ENCODE measurements at places on chromosomes 2 and 18.

GRCh38 chr2:85327160-85327821 lies 498 bp downstream of the TGOLN2 start:
- peak; percentile 68 for DNase-seq

GRCh38 chr2:59932341-59932740 lies 621.1 kb downstream of the BCL11A start:
- DNase-seq: peak; percentile 23

GRCh38 chr2:13474538-13474937 lies 757.8 kb downstream of the TRIB2 start:
- DNase-seq: no peak

DNA sequence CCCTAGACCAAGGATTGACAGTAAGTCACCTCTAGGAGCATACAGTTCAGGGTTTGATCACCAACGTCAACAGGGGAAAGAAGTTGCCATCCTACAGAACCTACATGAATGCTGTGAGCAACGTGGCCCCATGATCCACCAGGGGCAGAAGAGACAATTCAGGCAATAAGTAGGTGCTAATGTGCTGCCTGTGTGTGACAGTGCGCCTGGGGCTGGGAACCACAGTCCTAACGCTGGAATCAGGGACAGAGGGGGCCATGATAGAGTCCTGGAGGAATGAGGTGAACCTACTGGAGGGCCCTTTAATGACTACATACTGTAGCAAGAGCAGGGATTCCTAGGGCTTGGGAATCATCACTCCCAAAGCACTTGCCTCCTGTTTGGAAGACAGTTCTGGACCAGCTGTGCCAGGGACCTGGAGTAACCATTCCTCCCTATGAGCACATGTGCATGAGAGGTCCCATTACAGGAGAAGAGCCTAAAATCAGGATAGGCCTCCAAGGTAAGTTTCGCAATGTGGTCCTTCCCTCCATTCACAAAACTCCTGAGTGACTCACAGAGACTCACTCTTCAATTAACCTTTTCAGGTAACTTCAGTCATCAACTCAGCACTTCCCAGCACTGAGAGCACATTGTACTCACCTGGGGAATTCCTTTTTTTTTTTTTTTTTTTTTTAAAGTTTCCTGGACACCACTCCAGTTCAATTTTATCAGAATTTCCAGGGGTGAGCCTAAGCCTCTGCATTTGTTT lies 214.0 kb downstream of the TMEM163 start:
- DNase-seq: no peak

- DNase-seq: no peak
Measured at GRCh38 chr2:205024822-205025518, 479.7 kb downstream of the PARD3B start.

GRCh38 chr2:112958428-112959108 lies 19.2 kb upstream of the IL36G start:
- peak; percentile 81 for DNase-seq

GRCh38 chr2:128379021-128380015 lies 60.6 kb upstream of the HS6ST1 start:
- peak; percentile 64 for DNase-seq

- no peak for DNase-seq
Measured at GRCh38 chr2:231342061-231342711, 53.3 kb upstream of the B3GNT7 start.

DNA sequence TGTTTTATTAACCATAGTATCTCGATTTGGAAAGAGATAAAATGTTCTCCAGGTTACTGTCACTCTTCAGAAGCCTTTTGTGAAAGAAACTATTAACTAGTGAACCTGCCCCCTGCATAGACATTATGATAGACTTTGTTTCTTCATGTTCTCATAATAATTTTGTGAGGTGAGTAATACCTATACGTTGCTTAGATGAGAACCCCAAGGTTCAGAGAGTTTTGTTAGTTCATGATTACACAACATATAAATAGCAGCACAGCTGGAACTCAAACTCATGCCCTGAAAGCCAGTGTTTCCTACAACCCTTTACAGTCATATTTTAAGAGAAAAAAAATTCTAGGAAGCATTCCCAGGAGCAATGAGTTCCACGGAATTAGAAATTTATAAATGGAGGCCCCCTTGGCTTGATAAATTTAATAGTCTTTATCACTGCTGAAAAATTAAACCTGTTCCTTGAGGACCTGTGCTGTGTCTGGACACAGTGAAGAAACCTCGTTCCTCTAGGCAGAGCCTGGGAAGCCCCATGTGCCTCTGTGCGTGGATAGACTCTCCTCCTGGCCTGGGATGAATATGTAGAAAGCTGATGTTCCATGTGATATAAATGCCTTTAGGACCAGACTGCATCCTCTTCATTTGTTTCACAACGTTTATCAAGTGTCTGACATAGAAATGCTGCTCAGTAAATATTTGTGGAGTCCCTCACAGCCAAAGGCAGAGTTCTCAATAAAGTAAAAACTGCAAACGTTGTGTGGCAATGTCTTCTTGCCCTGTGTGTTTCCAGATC lies 1257.0 kb upstream of the GYPC start:
- no peak for DNase-seq

- no peak for DNase-seq
Measured at GRCh38 chr2:64727843-64728463, 74.2 kb upstream of the SERTAD2 start.

DNA sequence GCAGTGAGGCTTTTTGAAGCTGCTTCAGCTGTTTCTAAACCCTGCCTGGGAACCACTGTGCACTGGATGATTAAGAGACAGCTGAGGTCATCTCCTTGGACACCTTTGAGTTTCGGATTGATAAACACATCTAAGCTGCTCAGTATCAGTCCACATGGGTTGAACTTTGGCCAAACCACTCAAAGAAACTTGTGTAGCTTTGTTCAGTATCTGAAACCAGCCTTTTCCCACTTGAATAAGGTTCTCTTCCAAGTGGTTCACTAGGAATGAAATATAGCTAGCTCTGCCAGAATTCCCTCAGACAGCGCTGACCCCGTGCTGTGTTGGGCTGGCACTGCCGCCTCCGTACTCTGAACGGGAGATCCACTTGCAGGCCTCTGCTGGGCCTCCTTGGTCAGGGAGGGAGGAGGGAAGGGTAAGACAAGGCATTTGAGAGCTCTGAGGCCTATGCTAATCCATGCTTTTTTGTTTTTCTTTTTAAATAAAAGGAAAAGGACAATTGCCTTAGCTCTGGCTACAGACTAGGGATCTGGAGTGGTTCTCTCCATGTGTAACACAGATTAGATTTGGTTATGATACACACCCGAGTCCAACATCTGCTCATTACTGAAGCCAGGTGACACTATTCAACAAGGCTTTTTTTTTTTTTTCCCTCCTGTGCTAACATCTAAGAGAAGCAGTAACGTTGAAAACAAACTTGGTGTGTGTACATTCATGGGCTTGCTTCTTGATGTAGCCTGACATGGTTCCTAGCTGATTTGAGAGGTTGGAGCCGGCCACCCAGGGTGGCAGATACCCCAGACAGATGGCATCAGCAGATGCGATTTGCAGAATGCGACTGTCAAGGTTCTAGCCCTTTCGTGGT lies 67.7 kb downstream of the NCK2 start:
- DNase-seq: peak; percentile 68

- no peak for DNase-seq
Measured at GRCh38 chr2:192828175-192828574, 633.4 kb upstream of the TMEFF2 start.

- DNase-seq: no peak
Measured at GRCh38 chr2:58669998-58670397, 428.9 kb upstream of the FANCL start.

- no peak for DNase-seq
Measured at GRCh38 chr2:203913947-203914346, 22.6 kb upstream of the ICOS start.

GRCh38 chr2:172965433-172966212 lies 110.0 kb upstream of the MAP3K20 start:
- peak; percentile 33 for DNase-seq

GRCh38 chr2:229646186-229646723 lies 68.1 kb downstream of the DNER start:
- no peak for DNase-seq

- no peak for DNase-seq
Measured at GRCh38 chr2:29487967-29488555, 372.8 kb downstream of the CLIP4 start.

DNA sequence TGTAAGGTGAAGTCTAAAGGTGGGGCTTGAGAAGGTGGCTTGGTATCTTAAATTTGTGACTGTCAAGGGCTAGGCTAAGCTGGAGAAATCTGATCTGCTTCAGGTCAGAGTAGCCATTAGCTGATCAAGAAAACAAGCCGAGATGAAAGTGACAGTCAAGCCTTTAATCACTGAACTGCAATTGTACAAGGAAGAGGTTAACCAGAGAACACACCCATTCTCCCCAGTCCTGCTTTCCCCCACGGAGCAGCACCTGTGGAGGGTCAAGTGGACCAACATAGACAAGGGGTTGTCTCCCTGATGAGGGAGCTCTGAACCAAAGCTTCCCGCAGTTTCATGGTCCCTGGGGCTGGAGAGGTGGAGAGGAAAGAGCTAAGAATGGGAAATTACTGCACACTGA lies 901.2 kb downstream of the DCC start:
- DNase-seq: no peak

- DNase-seq: peak; percentile 65
Measured at GRCh38 chr18:43526426-43527145, 249.3 kb upstream of the SYT4 start.

DNA sequence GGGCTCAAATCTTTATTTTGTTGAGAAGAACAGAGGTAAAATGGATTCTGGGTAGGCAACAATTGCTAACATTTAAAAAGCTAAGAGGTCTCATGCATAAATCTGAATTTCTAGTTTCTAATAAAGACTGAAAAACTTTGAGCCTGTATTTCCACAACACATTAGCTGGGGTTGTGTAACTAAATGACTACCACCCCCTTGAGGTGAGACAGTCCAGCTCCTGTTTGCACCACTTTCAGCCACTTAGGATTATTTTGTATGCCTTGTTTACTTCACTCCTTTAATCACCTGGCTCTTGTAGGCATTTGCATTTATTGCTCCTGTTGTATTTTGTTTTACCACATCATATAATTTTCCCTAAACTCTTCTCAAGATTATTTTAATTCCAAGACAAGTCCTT lies 376.6 kb downstream of the PTH2R start:
- DNase-seq: peak; percentile 51

All from NCI-H1417 (cell line).